Activated CD4-positive, alpha-beta T cell treated with anti-CD3 and anti-CD28 coated beads, Interleukin-2, amount 50 U/mL, for 1 hour (primary cell): ENCODE measurements at places on chromosomes 1 and 21.

DNA sequence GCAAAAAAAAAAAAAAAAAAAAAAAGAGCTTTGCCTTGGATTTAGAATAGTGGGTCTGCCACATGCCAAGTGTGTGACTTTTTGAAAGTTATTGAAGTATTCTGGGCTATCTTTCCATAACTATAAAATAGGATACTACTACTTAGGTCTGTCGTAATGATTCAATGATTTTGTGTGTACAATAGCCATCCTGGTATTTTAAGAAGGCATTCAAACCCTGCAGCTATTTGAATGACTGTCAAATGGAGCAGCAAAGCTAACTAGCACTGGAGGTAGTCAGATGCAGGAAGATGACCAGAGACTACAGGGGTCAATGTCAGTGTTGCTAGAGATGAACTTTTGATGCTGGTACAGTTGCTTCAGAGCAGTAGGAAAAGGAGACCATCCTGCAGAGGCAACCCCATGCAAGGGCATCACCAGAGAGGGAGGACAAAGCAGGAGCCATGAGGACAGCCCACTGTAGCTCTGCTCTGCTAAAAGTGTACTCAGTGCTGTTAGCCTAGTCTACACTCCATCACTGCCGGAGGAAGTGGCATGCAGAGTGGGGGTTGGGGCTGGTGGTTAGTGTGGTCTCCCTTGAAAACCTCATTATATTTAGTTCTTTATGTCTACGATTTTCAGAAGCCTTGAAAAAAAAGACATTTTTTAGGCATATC lies 29.0 kb downstream of the DUSP10 start:
- peak; percentile 78 for DNase-seq

DNA sequence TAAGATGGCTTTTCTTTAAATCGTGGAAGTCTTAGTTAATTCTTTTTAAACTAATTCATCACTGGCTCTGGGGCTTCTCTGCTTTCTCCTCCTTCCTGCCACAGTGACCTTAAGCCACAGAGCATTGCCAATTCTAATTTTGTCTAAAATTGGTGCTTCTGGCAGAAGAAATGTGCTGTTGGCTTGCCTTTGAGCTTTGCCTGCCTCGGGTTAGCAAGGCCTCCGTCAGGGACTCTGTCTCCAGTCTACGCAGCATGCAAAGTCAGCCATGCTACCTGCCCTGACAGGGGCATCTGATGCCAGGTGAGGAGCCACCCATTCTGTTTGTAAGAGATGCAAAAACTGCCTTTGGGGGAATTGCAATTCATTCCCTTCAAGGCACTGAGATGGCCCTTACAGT lies 25.2 kb downstream of the CLDN14 start:
- DNase-seq, result no peak

GRCh38 chr1:23477359-23478144 lies 6.4 kb downstream of the ASAP3 start:
- DNase-seq, result no peak

DNA sequence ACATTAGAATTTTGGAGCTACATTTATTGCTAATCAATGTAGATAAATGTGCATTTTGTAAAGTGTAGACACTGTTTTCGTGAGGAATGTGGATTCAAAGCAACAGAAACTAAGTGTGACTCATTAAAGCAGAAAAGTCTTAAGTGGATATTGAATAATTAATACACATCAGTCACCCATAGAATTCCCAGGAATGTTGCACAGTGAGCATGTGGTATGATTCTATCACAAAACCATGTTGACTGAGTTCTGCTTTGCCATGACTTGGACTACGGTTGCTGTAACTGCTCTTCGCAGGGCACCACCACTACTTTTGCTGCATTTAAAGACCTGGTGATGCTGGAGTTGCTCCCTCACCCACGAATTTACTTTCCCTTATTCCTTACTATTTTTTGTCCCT lies 471.8 kb downstream of the KCNT2 start:
- no peak for DNase-seq

DNA sequence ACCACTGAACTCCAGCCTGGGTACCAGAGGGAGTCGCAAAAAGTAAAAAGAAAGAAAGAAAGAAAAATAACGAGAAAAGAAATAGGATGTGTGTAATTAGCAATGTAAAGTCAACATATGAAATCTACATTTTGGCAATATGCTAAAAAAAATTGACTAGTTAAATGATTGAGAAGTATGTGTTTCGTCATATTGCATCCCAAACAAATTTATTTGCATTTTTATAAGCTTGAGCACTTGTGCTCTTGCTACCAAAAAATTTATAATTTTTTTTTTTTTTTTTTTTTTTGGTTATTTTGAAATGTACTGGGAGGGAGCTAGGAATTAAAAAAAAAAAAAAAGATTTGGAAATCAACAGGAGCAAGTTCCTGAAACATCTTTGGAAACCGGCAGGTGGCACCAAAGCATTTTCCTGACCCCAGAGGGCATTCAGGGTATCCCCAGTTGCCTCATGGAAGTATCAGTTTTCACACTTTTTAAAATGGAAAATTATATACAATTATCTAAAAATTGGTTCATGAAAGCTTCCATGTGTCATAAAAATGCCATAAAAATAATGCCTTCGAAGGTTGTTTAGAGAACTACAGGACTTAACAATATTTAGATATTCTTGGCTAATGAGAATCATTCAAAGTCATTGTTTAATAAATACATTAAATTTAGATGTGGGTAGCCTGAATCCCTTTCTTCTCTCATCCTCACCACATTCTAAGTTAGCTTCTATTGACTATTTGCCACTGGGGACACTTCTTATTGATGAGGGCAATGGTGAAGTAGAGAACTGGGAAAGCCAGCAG lies 4.8 kb upstream of the HEATR1 start:
- no peak for DNase-seq

DNA sequence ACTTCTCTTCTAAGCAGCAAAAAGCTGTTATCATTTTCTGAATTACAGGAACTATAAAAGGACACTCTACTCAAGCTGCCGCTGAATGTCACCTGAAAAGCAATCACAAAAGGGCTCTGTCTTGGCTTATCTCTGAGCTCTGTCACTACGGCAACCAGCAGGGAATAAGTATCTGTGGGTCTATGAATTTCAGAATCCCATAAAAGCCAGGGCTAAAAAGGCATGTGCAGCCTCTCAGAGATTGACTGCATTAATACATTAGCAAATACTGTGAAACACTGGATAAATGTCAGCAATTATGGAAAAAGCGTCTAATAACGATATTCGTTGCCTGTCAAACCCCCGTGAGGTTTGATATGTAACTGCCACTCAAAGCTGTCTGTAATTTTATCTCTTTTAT lies 210.2 kb upstream of the DMRTA2 start:
- no peak for DNase-seq

DNA sequence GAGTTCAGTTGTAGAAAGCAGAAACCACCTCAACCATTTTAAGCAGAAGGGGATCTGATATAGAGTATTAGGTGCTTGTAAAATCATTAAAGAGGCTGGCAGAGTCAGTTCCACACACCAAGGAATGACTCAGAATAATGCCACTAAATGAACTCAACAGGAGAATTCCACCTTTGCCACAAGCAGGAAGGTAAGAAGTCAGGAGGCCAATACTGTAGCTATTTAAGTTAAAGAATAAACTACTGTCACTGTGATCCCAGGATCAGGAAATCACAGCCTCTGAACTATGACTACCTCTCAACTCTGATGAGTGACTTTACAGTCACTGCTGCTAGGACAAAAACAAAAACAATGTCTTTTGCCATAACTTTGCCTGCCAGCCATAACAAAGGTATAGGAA lies 52.5 kb upstream of the PRMT6 start:
- no peak for DNase-seq
